ENCODE measurements at places on chromosomes 11 and 22.

GRCh38 chr22:17724241-17724640, 50.0 kb downstream of the BID start:
- DNase-seq = no peak

DNA sequence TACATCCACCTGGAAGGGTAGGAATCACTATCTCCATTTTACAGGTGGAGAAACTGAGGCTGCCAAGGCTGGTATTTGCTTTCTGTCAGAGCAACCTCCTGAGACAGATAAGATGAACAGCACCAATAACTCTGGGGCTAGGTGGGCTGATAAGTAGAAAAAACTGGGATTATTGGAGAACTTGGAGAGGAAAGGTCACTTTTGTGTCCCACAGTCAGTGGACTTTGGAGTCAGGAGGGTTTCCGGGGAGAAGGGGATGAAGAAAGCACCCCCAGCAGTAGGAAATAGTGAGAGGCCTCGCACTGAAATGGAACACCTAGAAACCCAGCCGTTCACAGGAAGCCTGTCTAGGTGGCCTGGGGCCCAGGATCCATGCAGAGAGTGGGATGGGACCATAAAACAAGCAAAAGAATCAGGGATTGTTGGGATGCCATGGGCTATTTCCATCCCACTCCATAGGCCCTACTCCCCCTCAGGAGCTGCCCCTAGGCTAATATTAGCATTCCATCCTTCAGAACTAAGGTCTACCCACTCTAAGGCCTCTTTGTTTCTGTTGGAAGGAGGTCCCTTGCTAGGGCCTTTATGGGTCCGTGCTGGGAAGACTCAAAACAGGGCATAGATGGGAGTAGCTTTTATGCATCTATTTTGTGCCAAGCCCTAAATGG, 31.0 kb upstream of the FCHSD2 start:
- DNase-seq = no peak

DNA sequence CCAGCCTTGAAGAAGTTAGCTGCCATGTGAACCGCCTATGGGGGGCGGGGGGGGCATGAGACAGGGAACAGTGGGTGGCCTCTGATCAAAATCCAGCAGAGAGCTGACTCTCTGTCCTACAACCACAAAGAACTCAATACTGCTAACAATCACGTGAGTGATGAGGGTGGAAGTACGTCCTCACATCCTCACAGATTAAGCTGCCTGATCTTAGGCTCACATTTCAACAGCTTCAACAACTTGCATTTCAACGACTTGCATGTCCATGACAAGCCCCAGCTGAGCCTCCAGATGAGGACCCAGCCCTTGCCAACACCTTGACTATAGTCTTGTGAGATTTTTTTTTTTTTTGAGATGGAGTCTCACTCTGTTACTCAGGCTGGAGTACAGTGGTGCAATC, 51.6 kb downstream of the CLMP start:
- no peak for DNase-seq

- DNase-seq = no peak
Observed at GRCh38 chr11:23283666-23284065, 423.4 kb upstream of the CCDC179 start.

DNA sequence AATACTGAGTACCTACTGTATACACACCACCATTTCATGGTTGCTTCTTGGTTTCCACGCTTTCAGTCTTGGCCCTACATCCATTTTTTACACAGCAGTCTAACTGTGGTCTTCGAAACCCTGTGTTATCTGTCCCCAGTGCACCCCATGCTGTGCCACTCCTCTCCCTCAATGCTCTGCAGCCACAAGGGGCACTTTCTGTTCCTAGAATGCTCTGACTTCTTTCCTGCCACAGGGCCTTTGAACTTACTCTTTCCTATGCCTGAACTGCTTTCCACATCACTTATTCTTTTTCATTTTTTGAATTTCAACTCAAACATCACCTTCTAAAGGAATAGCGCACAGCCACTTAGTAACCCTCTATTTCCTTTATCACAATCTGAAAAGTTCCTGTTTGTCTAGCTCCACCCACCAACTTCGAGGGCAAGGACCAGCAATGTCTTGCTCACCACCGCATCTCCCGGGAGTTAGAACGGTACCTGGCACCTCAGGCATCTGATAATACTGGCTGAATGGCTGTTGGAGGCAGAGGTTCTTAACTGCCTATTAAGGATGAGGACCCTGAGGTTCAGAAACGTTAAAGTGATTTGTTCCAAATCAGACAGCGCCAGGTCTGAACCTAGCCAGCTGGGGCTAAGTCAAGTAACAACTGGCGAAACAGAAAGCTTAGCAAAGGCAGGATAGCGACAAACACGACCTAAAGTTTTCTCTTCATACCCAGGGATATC, 568 bp downstream of the ALG8 start:
- no peak for DNase-seq

DNA sequence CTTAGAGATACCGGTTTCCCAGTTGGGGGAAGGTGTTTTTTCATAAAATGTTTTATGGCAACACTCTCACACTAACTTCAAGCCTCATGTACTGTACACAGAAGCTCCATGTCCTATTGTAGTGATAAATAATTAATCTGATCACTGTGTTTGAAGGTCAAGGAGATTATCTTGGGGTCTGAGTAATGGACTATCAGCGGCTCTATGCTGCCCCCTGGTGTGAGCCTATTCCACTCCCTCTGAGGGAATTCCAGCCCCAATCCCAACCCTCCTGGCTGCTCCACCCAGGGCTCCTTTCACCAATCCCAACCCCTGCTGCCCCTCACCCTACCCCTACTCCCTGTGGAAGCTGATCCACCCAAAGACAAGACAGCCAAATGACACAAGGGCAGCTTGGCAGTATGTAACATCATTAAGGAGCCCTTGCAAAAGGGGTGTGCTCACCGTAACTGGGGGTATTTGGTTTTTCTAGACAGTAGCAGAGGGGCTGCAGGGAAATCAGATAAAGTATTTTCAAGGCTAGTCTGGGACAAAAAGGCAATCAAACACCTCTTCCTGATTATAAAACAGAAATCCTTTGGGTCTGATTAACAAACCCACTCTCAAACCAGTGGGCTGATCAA, 22.3 kb downstream of the HPS4 start:
- no peak for DNase-seq

- no peak for DNase-seq
Observed at GRCh38 chr11:43554148-43554473, 126.4 kb upstream of the HSD17B12 start.

- no peak for DNase-seq
Observed at GRCh38 chr11:41121600-41121999, 337.9 kb downstream of the LRRC4C start.

GRCh38 chr11:110410651-110411050, 19.1 kb upstream of the FDX1 start:
- no peak for DNase-seq

- no peak for DNase-seq
Observed at GRCh38 chr22:41123151-41123550, 30.8 kb downstream of the EP300 start.

GRCh38 chr22:32364210-32364609, 6.5 kb downstream of the RFPL3 start:
- no peak for DNase-seq

DNA sequence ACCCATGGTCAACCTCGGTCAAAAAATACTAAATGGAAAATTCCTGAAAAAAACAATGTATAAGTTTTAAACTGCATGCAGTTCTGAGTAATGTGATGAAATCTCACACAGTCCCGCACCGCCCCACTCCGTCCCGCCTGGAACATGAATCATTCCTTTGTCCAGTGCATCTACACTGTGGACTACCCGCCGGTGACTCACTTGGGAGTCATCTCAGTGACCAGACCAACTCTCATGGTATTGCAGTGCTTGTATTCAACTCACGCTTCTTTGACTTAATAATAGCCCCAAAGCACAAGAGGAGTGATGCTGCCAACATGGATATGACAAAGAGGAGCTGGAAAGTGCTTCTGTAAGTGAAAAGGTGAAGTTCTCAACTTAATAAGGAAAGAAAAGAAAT, 48.8 kb downstream of the ARHGAP32 start:
- no peak for DNase-seq

DNA sequence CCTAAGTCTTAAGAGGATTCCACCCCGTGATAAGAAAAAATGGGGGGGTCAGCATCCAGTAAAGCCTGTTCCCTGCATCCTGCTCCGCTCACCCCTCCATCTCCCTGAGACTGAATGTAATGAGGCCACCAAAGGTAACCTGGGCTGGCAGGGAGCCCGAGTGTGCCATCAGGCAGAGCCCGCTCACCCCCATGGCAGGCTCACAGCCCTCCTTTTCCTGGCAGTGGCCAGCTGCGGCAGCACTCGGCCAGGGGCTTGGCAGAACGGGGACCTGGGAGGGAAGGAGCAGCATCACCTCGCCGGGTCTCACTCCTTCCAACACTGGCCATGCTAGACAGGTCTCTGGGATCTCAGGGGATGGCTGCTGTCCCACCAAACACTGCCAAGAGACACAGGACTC, 64.4 kb downstream of the PRDM11 start:
- DNase-seq = no peak

DNA sequence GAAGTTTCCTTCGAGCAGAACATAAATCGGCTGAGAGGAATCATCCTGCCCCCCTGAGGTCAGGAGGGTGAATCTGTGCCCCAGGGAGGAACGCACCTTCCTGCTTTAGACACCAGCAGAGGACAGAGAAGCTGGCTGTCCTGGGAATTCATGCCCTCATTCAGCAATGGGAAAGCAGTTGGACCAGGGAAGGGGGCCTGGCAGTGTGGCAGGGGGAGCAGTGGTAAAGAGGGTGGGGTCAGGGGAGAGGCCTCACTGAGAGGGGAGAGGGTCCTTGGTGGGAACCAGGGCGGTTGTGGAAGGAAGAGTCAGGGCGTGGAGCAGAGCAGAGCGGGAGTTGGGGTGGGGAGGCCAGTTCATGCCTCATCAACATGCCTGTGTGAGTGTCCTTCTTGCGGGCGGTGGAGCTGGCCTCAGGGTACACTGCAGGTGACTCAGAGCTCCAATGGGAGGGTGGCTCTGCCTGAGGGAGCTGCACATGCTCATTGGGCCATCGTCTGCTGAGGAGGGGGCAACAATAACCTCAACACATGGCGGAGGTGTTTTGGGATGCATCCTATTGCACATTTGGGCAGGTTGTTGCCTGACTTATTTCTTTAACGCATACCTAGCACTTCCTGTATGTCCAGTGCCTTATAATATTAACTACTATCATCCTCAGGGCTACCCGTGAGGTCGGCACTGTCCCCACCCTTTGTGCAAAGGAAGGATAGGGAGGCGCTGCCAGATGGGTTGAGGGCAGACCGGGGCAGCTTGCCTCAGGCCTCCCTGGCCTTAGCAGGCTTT, 23.2 kb downstream of the MED15 start:
- DNase-seq = no peak

DNA sequence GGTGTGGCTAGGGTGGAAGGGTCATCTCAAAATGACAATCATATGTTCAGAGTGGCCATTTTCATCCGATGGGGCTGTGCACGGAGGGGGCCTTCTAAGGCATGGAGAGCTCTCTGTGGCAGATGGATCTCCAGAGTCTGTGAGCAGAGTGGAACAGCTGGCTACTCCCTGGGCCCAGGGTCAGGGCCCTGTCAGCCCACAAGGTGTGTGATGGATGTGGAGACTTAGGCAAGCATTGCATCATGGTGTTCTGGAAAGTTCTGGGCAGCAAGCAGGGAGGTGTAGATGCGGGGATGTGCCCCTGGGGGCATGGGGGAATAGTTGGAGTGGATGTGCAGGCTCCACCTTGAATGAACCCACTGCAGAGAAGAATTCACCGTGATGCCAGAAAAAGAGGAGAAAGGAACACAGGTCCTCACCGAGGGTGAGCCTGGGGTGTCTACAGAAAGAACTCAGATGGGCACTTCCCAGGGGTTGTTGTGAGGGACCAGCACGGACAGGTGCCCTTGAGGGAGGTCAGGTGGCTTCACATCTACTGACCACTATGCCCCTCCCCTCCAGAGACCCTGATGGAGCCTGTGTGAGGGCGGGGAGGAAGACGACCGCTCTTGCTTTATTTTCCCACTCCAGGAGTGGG, 51.1 kb downstream of the CHRDL2 start:
- no peak for DNase-seq

GRCh38 chr11:11408436-11409221, 55.6 kb upstream of the CSNK2A3 start:
- DNase-seq = no peak

DNA sequence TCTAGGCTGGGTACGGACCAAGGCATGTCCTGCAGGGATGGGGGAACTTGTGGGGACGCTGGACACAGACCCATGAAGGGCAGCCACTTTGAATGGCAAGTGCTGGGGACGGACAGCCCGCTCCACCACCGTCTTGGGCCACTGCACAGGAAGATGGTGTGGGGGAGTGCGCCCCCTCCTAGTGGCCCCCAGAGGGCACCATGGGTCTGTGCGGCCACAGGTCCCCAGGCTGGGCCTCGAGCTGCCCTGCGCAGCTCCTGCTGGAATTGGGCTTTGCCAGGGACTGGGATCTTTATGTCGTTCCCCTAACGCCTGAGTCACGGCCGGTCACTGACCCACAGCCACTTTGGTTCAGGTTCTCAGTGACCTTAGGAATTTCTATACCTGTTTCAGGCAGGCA, 44.4 kb downstream of the NAT10 start:
- DNase-seq = no peak

DNA sequence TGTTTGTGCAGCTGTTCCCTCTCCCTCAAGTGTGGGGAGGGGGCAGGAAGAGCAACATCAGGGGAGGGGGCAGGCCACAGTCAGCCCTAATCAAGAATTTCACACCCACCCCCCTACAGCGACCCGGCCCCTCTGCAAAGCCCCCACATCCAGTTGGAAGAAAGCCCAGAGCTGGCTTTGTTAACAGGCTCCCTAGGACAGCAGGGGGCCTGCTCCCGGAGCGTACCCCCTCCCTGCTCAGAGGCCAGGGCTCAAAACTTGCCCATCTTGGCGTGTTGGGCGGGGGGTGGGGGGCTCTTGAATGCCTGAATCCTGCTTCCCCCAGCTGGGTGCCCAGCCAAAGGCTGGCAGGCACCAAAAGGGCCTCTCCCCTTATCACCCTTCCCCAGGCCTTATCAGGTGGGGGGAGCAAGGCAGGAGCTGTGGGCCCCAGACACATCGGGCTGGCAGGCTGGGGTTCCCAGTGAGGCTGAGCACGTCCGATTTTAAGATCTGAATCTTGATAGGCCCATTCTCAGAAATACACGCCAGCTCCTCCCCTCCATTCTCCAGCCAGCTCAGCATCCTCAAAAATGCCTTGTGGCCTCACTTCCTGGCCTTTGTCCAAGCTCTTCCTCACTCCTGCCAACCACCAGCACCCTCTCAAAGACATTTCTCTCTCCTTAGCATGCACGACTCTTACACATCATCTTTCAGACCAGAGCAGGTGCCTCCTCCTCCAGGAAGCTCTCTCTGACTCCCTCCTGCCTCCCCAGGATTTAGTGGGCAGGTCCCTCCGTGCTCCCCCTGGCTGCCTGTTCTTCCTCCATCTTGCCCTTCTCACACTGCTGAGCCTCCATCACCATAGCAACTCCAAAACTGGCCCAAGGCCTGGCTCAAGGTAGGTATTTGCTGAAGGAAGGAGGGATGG, 384.8 kb downstream of the MN1 start:
- no peak for DNase-seq

- DNase-seq = no peak
Observed at GRCh38 chr11:100739666-100740065, 52.6 kb downstream of the ARHGAP42 start.

- DNase-seq = no peak
Observed at GRCh38 chr22:46012182-46012880, 35.4 kb upstream of the WNT7B start.

- DNase-seq = no peak
Observed at GRCh38 chr11:59199546-59200422, 12.9 kb downstream of the MPEG1 start.

Data from activated effector memory CD4-positive, alpha-beta T cell treated with Interleukin-2 at 50 U/mL for 16 hours (primary cell).